AG08395 (cell line): ENCODE measurements at places on chromosomes 7 and 10.

GRCh38 chr10:132122097-132122861 lies 56.5 kb downstream of the JAKMIP3 start:
- DNase-seq, result no peak

- DNase-seq, result no peak
Measured at GRCh38 chr10:126696684-126697083, 26.2 kb upstream of the C10orf90 start.

DNA sequence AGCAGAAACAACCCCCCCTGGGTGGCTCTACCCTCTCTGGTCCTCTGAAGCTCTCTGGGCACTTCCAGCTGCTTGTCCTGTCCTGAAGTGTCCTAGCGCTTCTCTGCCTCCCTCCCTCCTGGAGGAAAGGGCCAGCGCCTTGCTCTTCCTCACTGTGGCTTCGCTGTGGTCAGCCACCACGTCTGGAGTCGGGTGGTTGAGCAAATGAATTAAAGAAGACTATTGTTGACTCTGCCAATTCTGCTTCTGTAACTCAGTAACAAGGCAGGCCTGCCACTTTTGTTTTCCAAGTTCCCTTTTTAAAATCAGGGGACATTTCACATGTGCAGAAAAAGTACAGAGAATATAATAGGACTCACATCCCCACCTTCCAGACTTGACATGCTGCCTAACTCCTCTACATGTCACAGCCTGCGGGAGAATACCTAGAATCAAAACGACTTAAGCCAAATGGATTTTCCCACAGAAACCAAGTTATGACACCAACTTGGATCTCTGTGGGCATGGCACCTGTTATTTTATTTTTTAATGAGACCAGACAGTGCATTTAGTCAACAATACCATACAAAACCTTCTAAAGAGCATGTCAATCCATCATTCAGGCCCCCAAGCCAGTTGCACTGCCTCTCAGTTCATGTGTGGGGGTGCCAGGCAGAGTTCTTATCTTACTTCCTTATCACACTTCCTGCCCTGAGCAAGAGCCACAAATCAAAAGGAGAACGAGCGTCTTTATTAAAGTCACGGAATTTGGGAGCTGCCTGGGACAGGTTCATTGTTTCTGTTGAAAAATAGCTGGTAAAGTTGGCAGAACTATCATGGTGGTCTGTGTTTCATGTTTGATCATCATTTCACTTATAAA lies 6.8 kb downstream of the FFAR4 start:
- no peak for DNase-seq

- no peak for DNase-seq
Measured at GRCh38 chr10:105540381-105540780, 899.3 kb downstream of the SORCS3 start.

DNA sequence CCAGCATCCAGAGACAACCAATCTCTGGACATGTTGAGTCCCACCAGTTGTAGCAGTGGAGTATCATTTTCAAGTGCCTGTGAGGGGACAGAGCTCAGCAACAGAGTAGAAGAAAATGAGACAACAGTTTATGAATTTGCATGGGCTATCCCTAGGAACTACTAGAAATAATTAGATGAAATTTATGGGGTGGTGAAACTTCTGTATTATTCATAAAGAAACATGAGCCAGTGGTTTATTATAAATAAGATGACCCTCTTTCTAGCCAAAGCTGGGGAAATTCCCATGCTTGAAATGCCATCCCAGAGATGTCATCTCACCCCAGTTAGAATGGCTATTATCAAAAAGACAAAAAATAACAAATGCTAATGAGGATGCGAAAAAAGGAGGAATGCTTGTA lies 55.1 kb upstream of the ITGB8 start:
- peak; percentile 31 for DNase-seq

DNA sequence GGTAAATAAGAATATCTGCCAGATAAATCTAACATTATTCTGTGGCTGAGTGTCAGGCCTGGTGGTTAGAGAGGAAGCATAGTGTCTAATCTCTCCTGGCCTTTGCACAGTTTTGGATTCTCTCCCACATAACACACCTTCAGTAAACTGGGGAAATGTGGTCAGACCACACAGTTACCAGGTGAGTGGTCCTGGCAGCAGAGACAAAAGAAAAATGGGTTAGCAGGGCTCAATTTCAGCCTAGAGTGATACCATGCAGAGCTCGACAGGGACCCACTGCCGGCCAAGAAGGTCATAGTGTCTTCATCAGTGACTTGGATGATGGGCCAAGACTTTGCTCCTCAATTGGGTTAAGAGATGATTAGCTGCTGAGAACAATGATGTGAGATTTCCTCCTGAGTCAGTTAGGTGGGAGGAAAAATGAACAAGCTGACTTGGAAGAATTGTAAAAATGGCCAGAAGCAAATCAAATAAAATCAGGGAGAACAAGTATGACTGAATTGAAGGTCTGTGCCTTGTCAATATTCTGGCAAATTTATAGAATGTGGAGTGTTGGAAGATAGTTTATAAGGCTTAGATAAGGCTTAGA lies 69.2 kb upstream of the EFCAB10 start:
- DNase-seq, result no peak

- DNase-seq, result peak; percentile 86
Measured at GRCh38 chr7:145698526-145699262, 417.9 kb upstream of the CNTNAP2 start.
